ENCODE measurements at places on chromosomes 11 and 22.

GRCh38 chr11:93796441-93797231, 12.6 kb downstream of the MED17 start:
- peak; percentile 51 for DNase-seq

DNA sequence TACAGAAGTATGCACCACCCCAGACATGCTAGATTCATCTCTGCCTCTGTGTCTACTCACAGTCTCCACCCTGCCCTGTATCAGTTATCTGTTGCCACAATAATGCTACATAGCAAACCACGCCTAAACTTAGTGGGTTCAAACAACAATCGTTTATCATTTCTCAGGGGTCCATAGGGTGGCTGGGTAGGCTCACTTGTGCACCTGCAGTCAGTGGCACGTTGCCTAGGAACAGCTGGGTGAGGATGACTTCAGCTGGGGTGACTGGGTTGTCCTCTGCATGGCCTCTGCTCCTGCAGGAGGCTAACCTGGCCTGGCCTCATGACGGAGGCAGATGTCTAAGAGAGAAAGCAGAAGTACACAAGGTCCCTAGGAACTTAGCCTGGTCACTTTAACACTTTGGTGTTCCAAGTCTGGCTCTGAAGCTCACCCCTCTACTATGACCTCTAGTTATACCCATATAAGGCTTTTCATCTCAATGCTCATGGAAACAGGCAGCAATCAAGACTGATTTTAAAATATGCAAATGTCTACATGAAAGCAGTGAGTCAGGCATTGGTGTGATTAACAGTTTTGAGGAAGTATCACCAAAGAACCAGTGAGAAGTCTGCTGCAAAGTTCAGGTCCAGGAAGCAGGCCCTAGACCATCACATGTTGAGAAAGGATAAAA, 10.7 kb downstream of the OLFML1 start:
- DNase-seq, result peak; percentile 80

GRCh38 chr11:66289548-66290329, 796 bp upstream of the YIF1A start:
- no peak for DNase-seq

GRCh38 chr11:71355281-71355680, 92.9 kb downstream of the DHCR7 start:
- DNase-seq, result no peak

DNA sequence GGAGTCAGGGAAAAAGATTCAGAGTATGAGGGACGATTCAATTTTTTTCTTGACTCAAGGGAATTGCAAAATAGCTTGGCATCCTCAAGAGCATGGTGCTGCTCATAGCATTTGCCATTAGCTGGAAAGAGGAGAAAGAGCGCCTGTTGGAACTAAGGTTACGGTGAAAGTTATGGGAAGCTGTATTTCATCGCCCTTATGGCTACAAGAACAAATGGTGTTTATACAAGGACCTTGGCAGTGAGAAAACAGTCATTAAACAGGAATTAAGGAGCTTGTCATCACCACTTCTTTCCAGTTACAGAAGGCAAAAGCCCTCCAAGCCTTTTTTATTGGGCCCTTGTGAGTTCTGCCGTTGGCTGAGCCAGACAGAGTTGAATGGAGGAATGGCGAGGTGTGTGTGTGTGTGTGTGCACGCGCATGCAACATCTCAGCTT, 74.2 kb downstream of the ALX4 start:
- DNase-seq, result no peak

DNA sequence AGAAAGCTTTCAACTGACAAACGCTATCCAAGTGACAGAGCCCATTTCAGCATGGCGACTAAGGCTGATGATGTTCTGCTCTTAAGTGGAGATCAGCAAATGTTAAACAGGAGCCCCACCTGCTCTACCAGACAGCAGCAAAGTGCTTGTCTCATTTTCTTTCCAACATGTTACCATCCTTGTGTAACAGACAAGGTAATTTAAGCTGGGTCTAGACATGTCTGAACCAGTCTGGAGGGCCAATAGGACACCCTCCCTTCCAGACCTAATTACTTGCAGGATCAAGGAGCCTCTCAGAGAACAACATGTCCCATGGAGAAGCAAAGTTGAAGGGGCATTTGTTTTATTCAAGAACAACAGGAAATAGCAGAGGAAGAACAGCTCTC, 3.9 kb upstream of the LMO2 start:
- DNase-seq, result no peak

DNA sequence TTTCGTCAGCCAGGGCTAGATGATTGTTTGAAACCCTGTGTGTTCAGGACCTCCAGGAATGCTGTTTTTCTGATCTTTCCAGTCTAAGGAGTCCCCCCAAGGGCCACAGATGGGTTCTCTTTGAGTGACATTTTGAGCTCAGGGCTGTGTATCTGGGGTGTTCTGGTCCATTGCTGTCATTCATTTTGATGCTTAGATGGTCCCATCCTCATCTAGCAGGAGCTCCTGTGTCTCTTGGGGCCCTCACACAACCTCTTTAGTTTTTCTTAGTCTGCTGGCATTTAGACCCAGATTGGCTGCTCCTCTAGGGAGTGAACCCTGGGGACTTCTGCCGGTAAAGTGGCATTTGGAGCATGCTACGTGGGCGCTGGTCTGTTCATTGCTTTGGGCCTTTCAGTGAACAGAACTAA, 39.1 kb downstream of the MED15 start:
- no peak for DNase-seq

GRCh38 chr11:64009710-64010109, 23.5 kb downstream of the OTUB1 start:
- no peak for DNase-seq

DNA sequence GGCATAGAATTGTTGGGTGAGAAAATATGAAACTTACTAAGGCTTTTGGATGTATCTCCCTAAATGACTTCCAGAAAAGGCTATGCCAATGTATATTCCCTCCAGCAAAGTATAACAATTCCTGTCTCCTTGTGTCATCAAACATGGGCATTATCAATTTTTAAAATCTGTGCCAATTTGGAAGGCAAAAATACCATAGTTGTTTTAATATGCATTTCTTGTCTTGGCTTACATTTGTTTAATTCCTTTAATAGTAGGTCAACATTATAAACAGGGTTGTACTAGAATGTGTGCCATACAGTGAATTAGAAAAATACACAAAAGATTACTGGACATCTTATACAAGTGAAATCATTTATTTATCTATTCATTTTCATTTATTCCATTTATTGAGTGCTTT, 41.6 kb downstream of the DCUN1D5 start:
- DNase-seq, result no peak

- DNase-seq, result no peak
These were observed 840 bp downstream of the GRAMD1B start for GRCh38 chr11:123430721-123431497.

DNA sequence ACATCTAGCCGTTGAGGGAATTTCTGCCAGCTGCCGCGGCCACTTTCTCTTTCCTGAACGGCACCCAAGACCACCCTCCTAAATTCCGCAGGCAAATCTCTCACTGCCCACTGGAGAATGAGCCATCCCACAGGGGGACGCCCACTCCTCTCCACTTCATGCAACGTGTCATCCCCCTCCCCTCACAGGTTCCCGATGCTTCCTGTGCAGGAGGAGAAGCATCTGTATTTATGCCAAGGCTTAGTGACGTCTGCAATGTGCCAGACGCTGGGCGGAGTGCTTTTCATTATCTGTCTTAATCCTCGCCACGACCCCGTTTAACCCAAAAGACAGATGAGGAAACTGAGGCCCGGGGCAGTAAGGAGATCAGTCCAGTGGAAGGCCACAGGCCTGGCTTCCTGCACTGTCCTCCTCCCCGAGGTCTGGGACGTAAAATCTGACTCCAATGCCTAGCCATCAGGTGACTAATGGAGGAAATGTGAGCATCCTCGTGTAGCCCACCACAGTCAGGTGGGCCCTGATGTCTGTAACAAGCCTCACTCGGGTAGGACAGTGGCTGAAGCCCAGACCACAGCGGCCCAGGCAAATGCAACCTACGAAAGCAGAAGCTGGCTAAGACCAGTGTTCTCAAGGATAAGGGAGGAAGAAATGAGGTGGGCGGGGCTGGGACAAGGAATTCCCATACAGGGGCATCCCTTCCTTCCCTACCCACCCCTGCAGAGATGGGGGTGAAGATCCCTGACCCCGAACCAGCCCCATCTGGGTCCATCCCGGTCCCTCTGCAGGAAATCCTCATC, 23.1 kb downstream of the MN1 start:
- DNase-seq, result no peak

GRCh38 chr11:126482586-126483108, 127.2 kb downstream of the ST3GAL4 start:
- DNase-seq, result no peak

DNA sequence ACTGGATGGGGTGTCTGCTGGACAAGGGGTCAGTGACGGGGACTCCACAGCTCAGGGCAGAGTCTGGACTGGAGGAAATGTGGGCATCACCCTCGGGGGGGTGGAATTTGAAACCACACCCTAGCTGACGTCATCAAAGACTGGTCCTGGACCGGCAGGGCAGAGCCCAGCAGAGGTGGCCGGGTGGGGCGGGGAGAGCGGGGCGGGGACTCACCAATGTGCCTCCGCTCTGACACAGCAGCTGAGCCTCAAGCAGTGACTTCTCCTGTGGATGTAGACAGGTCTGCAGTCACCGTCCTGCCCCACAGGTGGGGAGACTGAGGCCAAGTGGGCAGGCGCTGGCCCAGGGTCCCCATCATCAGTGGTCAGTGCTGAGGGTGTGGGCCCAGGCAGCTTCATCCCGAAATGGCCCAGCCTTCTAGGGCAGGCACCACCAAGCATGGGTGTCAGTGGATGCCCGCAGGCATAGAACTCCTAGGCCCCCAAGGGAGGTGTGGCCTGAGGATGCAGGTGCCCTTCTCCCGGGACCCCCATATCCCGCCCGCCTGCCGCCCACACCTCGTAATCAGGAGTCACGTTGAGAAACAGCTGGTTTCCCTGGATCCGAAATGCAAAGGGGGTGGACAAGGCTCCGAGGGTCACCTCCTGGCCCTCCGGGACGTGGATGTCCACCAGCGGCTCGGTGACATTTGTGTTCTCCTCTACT, 603 bp downstream of the CDHR5 start:
- no peak for DNase-seq

DNA sequence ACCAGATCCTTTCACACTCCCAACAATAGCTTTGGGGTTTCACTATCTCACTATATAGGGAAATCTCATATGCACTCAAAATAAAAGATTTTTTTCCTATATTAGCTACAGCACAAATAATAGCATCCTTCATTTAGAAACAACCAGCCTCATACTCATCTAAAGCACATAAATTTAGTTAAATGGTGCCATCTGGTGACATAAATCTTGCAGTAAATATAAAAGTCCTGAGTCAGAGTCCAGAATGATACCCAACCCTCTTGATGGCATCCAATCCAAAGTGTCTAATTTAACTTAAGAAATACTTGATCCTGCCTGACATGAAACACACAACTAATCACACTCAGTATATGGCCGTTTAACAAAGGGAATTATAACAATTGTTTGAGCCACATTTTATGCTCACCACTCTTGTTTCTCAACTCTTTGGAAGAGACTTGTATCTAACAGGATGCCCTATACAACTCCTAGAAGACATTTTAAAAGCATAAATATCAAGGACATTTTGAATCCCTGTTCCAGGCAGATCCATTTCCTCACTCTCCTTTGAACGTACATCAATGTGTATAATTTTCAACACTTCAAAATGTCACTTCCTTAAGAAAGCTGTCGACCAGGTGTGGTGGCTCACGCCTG, 36.2 kb downstream of the DLG2 start:
- peak; percentile 24 for DNase-seq

DNA sequence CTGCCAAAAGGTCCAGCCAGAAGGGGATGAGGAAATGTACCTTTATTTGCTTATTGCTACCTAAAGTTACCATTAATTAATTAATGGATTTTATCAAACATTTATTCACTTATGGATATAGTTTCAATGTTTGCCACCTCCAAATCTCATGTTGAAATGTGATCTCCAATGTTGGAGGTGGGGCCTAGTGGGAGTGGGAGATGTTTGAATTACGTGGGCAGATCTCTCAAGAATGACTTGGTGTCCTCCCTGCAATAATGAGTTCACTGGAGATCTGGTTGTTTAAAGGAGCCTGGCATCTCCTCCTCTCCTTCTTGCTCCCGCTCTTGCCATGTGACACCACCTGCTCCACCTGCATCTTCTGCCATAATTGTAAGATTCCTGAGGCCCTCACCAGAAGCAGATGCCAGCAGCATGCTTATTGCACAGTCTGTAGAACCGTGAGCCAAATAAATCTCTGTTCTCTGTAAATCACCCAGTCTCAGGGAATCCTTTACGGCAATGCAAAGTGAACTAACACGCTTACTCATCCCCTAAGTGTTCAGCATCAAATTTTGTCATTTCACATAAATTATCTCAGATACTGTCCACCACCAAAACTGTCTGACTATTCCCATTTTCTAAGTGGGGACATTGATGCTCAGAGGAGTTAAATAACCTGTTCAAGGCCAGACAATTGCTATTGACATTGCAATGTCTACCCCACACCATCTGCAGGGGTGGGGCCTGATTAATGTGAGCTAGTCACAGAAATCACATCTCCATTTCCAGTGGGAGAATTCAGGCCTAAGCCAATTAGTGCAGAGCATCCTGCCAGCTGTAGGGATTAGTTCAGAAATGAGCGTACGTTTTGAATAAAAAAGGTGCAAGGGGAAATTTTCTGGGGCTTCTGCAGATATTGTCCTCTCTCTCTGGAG, 51.6 kb upstream of the SYN3 start:
- no peak for DNase-seq

GRCh38 chr11:40722179-40722795, 737.2 kb downstream of the LRRC4C start:
- peak; percentile 27 for DNase-seq

GRCh38 chr11:106962995-106963394, 55.3 kb downstream of the GUCY1A2 start:
- no peak for DNase-seq

- no peak for DNase-seq
These were observed 29.7 kb upstream of the PRODH start for GRCh38 chr22:18965526-18966421.

DNA sequence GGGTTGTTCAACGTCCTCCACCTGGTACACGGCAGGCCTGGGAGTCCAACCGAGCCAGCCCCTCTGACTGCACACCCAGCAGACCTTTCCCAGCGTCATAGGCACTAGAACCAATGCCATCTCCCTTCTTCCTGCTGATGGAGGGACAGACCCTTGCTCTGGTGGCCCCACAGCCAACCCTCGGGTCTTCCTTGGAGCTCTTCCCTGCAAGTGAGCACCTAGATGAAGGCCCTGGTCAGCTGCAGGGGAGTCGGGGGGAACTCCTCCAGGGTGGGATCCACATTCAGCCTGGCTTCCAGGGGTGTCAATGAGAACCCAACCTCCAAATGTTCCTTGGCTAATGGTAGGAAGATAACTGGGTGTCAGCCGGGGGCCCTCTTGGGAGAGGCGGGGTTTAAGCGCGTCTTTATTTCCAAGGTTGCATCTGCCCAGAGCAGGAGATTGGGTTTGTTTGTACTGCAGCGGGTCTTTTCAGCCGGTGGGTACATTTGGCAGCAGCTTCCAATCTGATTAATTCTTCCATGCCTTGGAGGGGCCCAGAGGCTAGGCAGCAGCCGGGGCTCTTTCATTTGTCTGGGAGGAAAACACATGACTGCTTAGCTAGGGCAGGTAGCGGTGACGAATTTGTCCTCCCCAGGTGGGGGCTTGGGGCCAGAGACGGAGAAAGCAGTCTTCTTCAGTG, 56.0 kb upstream of the SHISAL1 start:
- DNase-seq, result no peak

- DNase-seq, result no peak
These were observed 74.1 kb upstream of the CEP126 start for GRCh38 chr11:101840704-101841103.

- DNase-seq, result no peak
These were observed 19.2 kb upstream of the PPARA start for GRCh38 chr22:46131151-46131587.

- no peak for DNase-seq
These were observed 7.2 kb downstream of the TTLL1 start for GRCh38 chr22:43081968-43082367.
